ENCODE measurements at places on chromosomes 5 and 9. TPM values are rescaled to one million over a fixed set of nuclear protein-coding genes. Genes with fewer than 3 reads are reported as not detected.

MUSK gene
- not detected for total RNA-seq

- no peak for DNase-seq
These were observed 19.1 kb downstream of the TGFBI start for GRCh38 chr5:136047858-136048257.

- no peak for DNase-seq
These were observed 4.3 kb upstream of the CLPTM1L start for GRCh38 chr5:1349246-1349645.

DNA sequence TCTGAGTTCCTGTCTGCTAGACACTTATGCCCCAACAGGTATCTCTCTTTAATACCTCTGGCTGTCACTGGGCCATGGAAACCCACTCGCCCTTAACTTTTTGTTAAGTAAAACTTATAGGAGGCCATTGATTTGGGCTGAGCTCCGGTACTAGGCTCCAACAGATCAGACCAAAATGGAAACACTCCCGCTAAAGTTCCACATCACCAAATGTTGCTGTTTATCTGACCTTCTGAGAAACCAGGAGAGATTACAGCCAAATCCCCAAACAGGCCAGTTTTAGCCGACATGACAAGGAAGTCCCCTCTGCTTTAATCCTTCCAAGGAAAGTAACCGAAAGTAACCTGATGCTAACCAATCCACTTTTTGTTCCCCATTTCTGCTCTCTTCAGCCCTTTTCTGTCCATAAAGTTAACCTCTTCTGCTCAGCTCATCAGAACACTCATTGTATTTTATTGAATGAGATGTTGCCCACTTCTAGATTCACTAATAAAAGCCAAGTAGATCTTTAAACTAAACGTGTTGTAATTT, 115.2 kb upstream of the LHFPL2 start:
- no peak for DNase-seq

All from osteocyte (in vitro differentiated cells).